Brain (organoid and tissue), 16 donors: ENCODE measurements at places on chromosomes 13 and 19.
A peak's percentile ranks its signal among the peaks of the same experiment; 100 is the strongest.

GRCh38 chr13:96141032-96141431 is 51.1 kb downstream of the HS6ST3 start:
- peak; percentile 43 for DNase-seq

- DNase-seq: no peak
These were observed 64.1 kb downstream of the KLF12 start for GRCh38 chr13:74070065-74070464.

DNA sequence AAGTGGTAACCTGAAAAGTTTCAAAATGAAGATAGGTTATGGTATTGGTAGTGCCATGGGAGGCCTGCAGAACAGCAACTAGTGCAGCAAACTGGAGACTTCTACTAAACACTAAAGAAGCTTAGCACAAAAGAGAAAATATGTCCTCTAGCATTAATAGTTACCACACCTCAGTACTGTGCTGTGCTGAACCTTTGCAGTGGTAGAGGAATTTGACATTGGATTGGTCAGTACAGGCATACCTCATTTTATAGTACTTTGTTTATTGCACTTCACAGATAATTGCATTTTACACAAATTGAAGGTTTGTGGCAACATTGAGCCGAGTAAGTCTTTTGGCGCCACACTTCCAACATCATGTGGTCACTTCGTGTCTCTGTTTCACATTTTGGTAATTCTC is 40.4 kb downstream of the ZMYM2 start:
- no peak for DNase-seq

GRCh38 chr13:43784496-43784895 is 2.3 kb downstream of the ENOX1 start:
- DNase-seq: no peak

- DNase-seq: no peak
These were observed 24.5 kb downstream of the ATP4B start for GRCh38 chr13:113633485-113633873.

GRCh38 chr13:101406791-101407190 is 9.5 kb downstream of the NALCN start:
- no peak for DNase-seq

DNA sequence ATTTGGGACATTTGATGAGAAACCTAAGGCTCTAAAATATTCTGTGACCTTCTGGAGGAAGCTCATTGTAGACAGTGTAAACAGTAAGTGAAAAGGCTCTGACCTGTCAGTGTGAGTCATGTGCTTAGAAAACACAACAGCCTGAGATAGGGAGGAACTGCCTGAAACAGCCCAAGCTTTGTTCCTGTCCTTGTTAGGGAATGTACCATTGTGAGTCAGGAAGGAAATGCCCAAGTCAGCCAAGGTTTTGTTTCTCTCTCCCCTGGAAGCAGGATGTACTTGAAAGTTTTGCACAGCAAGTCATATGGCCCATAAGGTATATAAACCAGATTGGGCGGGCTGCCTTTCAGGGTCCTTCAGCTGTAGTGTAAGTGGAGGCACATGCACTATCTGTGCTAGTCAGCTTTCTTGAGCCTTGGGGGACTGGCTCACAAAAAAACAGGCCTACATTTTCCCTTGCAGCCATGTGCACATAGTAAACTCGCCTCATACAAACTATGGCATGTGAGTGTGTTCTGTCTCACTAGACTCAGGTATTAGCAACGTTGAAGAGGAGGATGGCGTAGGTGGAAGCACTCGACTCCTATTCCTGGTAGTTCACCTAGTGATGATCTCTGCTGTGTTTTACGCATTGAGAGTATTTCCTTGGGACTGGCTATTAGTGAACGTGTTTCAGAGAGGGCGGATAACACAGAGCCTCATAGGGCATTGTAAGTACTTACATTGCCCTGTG is 141.2 kb upstream of the KLHL1 start:
- DNase-seq: no peak

GRCh38 chr13:114122127-114122511 is 10.3 kb downstream of the RASA3 start:
- DNase-seq: no peak

DNA sequence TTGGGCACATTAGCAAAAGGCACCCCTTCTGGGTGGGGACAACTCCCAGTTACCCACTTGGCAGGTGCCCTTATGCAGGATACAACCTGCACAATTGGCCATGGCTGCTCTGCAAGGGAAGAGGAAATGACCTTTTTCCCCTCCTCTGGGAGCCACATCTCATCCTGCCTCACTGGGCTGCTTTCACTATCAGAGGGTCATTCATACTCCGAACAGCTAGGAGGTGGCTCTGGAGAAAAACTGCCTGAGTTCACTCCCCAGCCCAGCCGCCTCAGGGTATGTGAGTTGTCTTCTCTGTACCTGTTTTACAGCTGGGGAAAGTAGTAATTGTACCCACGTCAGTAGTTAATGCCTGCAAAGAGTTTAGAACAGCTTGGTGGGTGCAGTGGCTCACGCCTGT is 7.1 kb upstream of the ACTN4 start:
- no peak for DNase-seq

GRCh38 chr13:56378566-56378965 is 762.2 kb upstream of the PRR20A start:
- DNase-seq: no peak

- DNase-seq: no peak
These were observed 2.9 kb downstream of the ZNF816 start for GRCh38 chr19:52959613-52960295.
